ENCODE measurements at places on chromosomes 6 and 20. TPM values are rescaled to one million over a fixed set of nuclear protein-coding genes. Genes with fewer than 3 reads are reported as not detected.

The GPANK1 gene
- 11.1 TPM for total RNA-seq

The ILRUN gene
- total RNA-seq = 30.3 TPM

The SLA2 gene
- total RNA-seq = 0.12 TPM

The TOMM6 gene
- total RNA-seq = 304 TPM

All from A549 treated with Mapracorat at 1 μM for 4 hours (cell line).